ENCODE measurements at places on chromosomes 4 and X.

DNA sequence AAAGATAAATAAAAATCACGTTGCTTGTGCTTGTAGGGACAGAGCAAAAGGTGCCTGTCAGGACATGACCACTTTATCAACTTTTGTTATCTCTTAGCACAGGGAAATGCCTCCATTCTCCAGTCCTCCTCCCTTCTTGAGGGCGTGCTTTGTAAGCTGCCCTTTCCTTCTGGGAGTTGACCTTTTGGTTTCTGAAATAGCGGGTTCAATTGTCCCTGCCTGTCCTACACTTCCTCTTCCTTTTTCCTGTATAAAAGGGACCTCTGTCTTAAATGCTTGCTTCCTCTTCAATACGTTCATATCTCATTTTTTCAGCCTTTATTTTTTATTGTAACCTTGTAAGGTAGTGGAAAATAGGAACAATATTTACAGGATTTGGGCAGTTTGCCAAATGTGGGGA is 153.5 kb downstream of the SH3BGRL start:
- DNase-seq, result no peak

DNA sequence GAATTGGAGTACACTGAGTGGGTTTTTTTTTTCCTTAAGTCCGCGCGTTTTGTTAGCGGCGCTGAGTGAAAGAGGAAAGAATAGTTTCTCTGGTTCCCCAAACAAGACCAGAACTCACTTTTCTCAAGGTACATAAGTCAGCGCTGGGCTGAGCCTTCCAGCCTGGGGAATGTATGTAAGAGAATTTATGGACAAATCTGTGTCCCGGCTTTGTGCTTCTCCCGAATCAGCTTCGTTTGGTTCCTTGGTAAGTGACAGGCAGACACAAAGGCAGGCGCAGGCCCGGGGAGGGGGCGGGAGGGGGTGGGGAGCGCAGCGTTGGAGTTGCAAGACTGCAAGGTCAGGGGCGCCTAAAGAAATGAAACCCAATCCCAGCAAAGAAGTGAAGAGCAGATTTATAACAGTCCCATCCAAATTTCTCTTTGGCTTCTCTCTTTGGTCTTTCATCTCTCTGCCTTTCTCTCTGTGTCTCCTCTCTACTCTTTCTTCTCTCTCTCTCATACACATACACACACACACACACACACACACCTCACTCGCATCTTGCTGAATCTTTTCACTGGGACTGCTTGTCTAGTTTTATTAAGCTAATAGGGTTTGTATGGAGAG is 981 bp downstream of the TET2 start:
- peak; percentile 59 for DNase-seq

DNA sequence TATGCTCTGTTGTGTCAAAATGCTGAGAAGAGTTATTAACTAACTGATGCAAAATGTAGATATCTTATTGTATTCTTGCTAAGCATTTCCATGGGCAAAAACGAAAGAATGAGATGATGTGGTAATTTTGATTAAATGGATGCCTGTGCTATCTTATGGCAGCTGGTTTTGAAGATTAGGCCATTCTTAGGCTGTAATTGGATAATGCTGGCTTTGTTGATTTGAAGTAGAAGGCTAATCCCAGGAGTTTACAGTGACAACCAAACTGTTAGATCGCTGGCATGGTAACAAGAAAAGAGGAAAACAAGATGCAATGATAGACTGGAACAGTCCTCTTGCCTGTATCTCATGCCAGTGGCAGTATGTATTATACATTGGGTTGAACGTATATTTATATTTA is 74.1 kb upstream of the WDR44 start:
- no peak for DNase-seq

DNA sequence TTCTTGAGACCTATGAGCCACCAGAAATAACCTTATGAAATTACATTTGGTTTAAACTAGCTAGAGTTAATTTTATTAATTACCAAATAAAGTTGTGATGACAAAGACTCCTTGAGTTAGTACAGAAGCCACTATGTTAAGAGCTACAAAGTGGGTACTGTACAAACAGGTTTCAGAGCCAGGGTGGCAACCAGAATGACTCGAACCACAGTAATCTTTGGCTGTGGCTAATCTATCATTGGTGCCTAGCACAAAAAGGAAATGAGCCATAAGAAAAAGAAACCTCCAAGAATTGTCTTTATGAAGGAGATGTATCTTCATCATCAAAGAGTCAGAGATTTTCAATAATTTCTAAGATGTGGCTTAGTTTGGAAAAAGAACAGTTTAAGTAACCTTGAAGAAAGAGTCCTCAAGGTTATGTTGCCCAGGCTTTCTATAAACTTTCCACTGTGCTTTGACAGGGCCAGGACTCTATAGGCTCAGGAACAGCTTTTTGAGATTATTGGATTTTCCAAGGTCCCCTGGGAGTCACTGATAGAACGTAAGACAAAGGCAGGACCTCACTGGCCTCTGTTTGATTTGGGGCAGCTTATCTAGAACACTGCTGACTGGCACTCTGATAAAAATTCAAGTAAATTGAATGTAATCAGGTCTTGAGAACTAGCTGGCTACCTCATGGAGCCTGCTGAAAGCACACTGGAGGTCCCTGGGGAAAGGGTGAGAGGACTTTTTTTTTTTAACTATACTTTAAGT is 777.7 kb downstream of the STIM2 start:
- no peak for DNase-seq

DNA sequence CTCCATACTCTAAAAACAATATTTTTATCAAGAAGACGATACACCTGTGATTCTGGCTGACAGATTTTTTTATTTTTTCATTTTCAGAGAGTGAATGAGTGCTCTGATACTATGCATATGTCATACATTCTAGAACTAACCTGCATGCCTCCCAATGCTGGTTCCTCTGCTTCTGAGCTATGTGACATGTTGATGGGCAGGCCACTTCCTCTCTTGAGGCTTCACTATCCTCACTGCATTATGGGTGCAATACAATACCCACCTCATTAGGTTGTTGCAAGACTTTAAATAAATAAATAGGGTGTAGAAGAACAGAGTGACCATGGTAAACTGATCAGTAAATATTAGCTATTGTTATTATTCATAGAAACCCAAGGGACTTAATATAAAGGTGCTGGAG is 408.3 kb downstream of the HNRNPD start:
- DNase-seq, result no peak

- DNase-seq, result no peak
These were observed 1574.3 kb upstream of the PABPC4L start for GRCh38 chr4:135775909-135776308.

DNA sequence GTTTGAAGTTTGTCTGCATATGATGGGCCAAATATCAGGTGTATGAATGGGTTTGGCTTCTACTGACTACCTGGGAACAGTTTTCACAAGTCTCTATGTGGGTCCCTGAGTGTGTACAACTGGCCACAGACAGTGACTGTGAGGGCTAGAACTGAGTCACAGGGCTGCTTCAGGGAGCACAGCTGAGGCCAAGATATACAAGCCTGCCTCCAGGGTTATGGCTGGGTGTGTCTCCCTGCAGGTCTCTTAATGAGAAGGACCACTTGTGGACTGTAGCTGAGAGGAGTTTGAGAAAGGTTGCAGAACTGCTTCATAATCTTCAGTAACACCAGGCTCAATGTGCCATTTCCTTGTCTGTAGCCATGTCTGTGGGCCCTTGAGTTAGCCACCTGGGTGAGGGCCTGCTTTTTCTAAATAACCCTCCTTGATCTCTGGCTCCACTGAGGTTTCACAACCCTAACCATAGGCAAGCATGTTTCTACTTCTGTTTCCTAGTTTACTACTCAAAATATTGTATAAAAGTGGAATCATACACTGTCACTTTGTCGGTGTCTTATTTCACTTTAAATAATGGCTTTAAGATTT is 81.3 kb downstream of the ZNF732 start:
- DNase-seq, result no peak

DNA sequence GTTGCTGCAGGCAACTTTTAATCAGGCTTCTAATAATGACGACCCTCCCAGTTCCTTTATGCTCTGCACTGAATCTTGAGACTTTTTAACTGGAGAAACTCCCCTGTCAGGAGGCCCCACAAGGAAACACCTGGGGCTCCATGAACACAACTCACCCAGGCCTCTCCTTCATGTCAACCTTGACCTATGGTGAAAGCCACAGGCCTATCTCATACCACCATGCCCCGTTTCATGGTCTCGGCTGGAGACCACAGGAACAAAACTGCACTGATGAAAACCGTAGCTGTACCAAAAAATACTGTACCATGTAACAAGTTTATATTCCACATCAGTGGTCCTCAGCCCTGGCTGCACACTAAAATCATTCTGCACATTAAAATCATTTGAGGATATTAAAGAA is 57.0 kb downstream of the ZNF827 start:
- DNase-seq, result no peak

GRCh38 chr4:23878912-23879732 is 10.7 kb downstream of the PPARGC1A start:
- DNase-seq, result no peak

DNA sequence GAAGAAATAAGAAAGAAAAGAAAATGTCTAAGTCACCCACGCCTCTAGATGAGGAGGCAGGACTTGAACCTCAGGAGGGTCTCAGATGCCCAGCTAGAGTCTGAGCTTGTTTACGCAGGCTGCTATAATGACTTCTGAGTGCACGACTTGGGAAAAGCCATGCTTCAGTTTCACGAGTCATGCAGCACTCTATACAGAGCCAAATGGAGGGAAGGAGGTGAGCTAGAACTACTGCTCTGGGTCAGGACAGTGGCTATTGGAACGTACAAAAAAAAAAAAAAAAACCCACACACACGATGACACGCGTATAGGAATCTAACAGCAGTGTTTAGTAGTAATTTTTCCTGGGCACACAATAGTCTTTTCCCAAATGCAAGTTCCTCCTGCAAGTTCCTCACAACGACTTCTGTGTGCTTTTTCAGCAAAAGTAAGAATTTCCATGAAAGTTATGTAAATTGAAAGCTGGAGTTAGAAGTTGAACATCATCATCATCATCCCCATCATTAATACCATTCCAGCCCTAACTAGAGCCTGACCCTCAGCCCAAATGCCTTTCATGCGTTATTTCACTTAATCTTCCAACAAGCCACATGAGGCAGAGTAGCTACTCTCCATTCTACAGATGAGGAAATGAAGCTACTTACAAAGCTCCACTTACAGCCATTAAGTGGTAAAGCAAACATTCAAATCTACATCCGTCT is 36.6 kb downstream of the IRF2 start:
- no peak for DNase-seq

- no peak for DNase-seq
These were observed 231.2 kb upstream of the CPEB2 start for GRCh38 chr4:14771094-14771493.

DNA sequence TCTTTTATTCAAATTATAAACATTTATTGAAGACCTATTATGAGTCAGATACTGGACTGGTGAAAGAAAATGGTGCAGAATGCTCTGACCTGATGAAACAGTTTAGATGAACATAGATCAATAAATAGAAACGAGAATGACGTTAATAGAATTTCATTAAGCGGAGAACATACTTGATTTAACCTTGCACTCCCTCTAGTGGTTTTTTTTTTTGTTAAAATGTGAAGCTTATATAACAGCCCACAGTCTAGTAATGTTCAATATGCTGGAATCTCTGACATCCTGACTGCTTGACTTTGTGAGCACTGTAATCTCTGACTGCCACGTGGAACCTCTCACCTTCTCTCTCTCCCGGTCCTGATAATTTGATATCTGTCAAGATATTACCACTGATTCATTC is 32.3 kb downstream of the HDAC8 start:
- DNase-seq, result no peak

DNA sequence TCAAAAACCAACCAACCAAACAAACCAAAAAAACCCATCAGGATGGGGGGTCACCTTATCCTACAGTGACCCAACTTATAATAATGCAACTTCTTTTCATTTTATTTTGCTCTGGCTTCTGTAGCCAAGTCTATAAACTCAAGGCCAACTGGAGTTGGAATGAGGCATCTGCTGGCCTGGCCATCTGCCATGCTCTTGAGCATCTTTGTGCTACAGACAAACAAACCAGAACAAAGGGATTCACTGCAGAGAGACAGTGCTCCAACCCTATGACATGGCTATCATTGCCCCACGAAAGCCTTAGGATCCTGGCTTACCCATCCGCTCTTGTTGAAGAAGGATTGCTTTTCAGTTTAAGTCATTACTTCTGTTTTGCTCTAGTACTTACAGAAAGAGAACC is 49.2 kb upstream of the SCRG1 start:
- no peak for DNase-seq

DNA sequence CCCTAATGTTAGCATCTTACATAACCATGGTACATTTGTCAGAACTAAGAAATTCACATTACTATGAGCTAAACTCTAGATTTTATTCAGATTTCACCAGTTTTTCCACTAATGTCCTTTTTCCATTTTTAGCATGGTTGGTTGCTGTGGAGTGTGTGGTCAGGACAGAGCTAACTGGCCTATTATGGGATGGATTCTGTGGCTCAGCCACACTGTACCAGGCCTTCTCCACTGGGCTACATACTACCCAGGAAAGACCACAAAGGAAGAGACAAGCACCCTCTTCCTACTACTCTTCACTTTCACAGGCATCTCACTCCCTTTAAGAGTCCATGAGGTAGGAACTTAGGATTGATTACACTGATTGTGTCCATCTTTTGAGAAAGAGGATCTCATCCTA is 67.4 kb downstream of the ZNF827 start:
- no peak for DNase-seq

GRCh38 chr4:156000491-156000890 is 46.8 kb upstream of the CTSO start:
- no peak for DNase-seq

DNA sequence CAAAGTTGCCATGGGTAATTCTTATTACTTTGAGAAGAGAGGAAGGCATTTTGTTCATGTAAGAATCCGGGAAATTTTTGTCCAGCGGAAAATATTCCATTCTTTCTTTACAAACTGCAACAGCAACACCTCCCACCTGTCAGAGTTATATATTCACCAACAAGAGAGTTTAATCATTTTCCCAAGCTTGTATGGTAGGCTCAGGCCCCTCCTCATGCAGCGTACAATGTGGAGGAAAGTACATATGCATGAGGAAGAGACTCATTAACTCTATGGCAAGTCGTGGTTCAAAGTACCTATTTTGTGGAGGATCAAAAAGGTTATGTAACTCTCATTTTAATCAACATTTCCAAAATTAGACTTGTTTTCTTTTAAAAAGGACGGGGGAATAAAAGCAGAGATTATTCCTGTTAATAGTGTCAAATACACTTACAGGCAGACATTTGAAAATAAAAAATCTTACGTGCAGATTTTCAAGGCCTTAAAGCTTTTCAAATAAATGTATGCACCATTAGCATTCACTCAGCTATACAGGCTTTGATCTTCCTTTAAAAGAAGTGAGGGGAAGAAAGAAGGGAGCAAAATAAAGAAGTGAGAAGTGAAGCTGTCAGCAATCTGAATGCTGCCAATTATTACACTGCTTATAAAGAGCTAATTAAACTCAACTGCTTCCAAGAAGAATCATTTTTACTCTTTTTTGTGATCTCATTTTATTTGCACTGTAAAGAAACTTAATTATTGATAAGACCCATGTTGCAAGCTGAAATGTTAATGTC is 204.8 kb downstream of the FAT4 start:
- DNase-seq, result no peak

DNA sequence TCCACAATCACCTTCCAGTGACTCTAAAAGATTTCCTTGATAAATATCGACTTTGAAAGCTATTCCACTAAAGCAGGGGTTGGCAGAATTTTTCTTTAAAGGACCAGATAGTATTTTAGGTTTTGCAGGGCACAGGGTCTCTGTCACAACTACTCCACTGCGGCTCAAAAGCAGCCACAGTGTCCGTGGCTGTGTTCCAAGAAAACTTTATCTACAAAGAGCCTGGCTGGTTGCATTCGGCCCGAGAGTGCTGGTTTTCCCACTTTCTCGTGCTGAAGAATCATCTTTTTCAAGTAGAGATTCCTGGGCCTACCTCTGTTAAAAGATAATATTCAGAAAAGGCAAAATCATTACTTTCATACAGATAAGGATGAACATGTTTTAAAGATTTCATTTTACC is 55.6 kb downstream of the TSPAN7 start:
- DNase-seq, result no peak
